HT1080 (cell line): ENCODE measurements at places on chromosomes 7 and 10. TPM values are rescaled to one million over a fixed set of nuclear protein-coding genes. Genes with fewer than 3 reads are reported as not detected.

COL13A1 gene
- total RNA-seq, result 105 and 114 TPM in 2 replicates

- DNase-seq, result no peak
Observed at GRCh38 chr7:54774785-54775740, 16.1 kb upstream of the SEC61G start.

DNA sequence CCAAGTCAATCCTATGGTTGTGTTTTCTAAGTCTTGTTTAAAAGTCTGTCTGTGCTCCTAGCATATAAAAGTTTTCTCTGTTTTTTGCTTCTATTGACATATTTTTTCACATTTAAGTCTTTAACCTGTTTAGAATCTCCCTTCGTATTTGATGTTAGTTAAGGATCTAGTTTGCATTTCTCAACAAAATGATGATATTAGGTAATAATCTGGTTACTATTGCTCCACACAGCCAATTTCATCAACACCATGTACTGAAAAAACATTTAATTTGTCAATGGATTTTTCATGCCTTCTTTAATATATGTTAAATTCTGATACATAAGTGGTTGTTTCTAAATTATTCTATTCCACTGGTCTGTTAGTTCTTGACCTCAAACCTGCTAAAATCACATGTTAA, 17.5 kb upstream of the TSGA13 start:
- no peak for DNase-seq

DNA sequence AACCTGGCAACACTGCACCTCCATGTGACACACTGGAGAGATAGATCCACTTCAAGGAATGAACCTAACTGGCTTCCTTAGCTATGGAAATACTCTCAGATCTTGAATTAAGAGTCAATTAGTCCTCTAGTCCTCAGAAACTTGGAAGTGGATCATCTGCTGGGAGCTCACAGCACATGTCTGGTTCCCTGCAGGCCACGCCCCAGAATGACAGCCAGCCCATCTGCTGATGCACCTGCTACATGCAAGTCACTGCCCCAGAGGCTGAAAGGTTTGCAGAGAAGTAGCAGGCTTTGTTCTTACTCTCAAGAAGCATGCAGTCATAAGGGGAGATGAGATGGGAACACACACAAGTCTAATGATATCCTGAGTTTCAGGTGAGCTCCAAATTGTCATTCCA, 275.9 kb downstream of the SKAP2 start:
- DNase-seq, result no peak

DNA sequence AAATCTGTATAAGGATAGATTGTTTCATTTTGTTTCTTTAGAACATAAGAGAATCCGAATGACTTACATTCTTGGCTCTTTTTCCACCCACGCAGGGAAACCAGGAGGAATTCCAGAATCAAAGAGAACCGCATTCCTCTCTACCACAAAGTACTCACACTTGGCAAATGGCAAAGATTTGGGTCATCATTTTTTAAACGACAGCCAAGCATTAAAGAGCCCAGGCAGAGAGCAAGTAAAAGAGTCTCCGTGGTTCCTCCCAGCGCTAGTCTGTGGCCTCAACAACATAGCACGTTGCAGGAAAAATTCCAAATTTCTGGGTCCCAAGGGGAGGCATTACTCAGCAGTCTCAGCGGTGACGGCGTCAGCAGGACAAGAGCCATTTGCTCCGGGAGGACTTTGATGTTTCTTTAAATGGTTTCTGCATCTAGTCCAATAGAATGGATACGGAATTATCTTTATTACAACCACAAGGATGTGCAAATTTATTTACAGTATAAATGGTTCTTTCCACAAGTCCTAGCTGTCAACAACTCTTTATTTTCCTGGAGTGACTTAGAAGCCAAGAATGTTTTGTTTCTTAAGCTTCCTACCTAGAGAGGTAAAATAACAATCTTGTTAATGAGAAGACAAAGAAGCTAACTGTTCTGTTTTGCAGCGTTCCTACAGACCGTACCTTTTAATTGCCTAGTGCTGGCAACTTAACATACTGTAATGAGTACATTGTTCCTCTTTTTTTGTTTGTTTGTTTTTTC, 232.5 kb downstream of the SKIDA1 start:
- peak; percentile 94 for DNase-seq

DNA sequence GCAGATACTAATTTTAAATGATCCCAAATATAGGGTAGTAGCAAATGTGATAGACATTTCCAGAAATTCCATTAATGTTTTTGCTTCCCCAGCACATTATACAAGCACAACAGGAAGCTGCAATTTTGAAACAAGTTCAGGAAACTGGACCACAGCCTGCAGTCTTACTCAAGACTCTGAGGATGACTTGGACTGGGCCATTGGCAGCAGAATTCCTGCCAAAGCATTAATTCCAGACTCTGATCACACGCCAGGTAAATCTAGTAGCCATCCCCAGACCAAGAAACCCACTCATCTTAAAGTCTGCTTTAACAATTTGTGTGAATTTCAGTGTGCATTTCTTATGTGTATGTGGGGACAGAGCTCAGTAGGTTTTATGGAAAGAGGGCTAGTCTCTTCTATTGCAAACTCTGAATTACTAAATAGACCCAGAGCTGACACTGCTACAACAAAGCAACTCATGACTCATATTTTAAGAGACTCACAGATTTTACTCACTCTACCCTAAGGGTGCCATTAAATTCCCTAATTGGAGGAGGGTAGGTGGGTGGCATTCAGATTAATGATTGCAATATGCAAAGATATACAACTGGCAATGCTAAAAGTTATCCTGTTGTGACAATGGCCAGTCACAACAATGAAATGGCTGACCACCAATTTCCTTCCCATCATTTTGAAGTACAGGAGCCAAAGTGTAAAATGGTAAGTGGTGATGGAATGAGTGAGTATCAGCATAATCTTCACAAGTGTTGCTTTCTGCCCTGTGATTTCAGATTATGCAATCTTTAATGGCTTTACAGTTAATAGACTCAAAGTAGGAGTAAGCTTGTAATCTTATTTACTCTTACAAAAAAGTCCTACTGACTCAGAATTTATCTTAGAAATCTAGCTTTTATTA, 317.6 kb upstream of the PLXDC2 start:
- no peak for DNase-seq

DNA sequence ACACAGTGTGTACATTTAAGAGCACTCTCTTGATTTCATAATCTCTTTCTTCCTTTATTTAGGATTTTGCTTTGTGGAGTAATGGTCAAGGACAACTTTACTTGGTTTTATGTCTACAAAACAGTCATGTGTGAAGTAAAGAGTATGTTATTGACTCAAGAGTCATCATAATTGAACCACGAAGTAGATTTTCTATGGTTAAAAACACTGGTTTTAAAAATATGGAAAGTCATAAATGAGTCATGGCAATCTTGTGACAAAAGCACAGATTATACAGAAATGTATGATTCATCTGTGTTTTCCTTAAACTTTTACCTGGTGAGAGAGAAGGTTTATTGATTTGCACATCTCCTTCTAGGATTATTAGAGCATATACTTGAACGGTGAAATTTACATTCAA, 969.7 kb downstream of the GATA3 start:
- DNase-seq, result peak; percentile 13

DNA sequence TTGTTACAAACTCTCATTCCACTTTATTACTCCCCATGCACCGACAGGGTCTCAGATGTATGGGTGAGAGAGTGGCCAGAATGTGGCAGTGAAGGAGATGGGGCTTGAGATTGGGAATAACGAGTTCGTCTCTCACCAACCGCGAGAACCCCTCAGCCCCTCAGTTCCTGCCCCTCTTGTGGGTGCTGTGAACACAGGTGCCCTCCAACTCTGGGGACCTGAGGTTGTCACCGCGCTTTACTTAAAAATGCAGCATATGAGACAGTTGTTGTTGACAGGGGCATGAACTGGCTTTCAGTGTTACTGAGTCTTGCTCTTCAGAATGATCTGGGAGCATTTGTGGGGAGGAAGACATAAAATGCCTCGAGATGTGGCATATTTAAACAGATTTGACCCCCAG, 290.0 kb downstream of the WDR37 start:
- DNase-seq, result no peak

FAM24B gene
- 7.2 and 7.9 TPM in 2 replicates for total RNA-seq

- DNase-seq, result no peak
Observed at GRCh38 chr7:26329520-26330255, 38.0 kb downstream of the SNX10 start.

DNA sequence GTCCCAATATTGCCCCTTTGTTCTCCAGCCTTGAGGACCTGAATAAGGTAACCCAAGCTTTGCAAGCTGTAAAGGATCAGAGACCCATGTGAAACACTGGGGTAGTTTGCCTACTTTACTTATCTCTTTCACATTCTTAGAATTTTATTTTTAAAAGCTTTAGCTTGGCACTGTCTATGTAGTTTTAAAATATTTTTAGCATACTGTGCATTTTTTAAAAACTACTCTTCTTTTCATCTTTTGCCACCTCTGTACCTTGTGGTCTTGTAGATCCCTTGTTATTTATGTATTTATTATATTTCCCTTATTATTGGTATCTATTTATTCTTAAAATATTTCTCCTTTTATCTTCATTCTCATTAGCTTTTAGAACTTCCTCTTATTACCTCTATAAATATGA, 12.0 kb upstream of the PTPRZ1 start:
- no peak for DNase-seq

DNA sequence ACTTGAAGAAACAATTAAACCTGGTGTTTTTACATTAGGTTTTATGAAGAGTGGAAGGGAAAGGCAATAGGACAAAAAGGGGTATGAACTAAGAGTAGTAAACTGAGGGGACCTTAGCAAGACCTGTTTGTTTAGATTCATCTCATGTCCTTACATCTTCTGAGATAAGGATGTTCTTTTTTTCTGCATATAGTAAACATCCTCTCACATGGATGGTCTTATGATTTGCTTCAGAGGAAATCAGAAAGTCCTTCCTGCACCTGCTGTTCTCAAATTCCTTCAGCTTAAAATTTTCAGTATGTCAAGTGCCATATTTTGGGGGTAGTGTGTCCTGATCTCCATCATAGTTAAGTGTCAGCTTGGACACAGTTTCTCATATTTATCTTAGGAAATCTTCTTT, 232.6 kb downstream of the ADK start:
- DNase-seq, result no peak

VIM gene
- total RNA-seq, result 7,505 and 7,948 TPM in 2 replicates

DNA sequence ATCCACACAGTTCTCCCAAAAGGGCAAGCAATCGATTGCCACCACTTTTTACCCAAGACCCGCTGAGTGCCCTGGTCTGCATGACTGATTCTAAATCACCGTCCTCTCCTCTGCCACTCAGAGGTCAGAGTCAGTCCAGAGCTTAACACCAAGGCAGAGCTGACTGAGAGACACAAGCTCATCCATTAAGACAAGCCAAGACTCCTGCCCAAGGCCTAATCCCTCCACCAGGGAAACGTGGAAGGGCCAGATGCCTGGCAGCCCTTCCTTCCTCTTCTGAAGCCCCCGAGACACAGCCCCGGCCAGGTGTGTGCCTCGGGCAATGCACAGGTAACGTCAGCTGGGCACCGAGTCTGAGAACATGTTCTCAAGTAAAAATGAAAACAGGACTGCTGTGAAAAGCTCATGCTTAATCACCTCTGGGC, 51.7 kb downstream of the DIP2C start:
- DNase-seq, result no peak

GRCh38 chr7:117458977-117459583, 20.7 kb upstream of the CFTR start:
- peak; percentile 15 for DNase-seq

CACNA2D1 gene
- total RNA-seq, result 9.0 and 11.9 TPM in 2 replicates

DNA sequence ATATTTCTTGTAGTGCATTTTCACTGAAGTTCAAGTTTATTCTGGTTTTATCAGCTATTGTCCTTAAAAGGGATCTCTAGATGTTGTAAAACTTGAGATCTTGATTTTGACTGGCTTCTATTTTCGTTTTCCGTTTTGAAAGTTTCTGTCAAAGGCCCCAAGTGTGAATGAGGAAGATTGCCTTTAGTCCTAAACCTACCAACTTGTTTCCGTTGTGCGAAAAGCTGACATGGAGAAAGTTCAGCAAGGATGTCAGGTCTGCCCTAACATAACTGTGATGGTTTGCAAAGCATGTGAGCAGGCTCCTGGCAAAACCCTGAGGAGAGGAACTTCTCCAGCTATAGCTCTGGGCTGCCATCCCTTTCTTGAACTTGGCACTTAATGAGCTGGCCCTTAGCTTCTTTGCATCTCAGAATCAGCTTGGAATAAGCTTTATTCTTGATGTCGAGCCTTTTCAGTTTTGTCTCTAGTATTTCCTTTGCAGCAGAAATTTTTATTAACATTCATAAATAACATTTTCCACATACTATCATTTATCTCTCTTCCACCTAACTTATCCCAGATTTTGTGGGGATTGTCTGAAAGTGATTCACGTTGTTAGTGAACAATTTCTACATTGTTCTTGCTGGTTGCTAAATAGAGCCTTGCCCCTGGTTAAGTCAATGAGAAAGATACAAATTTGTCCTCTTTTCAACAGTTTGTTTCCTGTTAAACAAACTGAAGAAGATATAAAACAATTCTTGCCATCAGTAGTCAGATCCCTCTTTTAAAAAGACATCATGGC, 559.4 kb downstream of the SUGCT start:
- DNase-seq, result no peak

AZGP1 gene
- total RNA-seq, result not detected in 2 replicates
